ENCODE measurements at places on chromosomes 11 and 22.

GRCh38 chr11:86383041-86383955 is 8.6 kb downstream of the CCDC81 start:
- no peak for DNase-seq

GRCh38 chr11:128884703-128885338 is 6.3 kb upstream of the KCNJ5 start:
- DNase-seq: peak; percentile 52

DNA sequence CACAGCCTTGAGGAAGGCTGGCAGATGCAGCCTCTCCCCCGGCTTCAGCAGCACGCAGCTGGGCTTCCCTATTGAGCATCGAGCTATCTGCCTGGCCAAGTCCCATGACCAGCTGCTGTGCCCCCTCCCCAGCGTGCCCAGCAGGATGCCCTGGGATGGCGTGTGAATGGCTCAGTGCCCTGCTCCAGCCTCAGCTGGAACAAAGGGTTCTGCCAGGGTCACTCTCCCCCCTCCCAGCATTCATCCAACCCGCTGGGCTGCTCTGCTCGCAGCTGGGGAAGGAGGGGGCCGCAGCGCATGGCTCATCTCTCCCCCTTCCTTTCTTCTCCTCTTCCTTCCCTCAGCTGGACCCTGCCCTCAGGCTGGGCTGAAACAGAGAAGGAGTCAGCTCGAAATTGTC is 14.5 kb downstream of the LRP4 start:
- no peak for DNase-seq

DNA sequence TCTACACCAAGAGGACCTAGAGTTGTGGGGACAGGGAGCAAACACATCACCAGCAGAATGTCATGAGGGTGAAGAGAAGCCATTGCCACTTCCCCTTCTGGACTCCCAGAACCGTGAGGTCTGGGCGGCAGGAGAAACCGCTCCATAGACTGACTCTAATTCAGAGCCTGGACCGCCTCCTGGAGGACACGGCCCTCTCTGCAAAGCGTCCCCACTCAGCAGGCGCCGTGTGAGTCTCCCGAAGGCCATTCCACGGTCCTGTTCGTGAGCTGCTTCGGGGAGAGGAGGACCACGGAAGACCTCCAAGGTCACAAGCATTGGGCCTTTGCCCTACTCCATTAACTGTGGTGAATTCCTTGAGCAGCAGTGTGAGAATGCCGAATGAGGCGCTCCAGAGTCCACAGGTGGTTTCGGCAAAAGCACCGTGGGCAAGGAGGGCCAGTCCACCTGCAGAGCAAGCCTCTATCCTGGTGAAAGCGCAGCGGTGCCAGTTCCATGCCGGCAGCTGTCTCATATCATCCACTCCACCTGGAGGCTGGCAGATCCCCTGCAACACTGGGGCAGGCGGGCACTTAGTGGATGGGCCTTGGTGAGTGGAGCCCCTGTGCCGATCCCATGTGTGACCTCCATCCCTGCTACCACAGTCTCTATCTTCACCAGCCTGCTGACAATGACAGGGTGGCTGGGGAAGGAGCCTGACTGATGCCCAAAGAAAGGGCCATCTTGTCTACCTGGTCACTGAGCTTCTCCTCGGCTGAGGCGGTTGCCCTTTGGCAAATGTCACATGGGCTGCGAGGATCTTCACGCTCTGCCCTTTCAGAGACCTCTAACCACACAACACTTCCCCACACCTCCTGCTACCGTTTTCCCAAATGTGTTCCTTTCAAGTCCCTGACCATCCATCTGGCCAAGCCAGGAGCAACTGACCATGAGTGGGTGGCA is 7.5 kb downstream of the C11orf21 start:
- no peak for DNase-seq

- DNase-seq: no peak
Measured at GRCh38 chr11:12003336-12003735, 5.1 kb downstream of the DKK3 start.

DNA sequence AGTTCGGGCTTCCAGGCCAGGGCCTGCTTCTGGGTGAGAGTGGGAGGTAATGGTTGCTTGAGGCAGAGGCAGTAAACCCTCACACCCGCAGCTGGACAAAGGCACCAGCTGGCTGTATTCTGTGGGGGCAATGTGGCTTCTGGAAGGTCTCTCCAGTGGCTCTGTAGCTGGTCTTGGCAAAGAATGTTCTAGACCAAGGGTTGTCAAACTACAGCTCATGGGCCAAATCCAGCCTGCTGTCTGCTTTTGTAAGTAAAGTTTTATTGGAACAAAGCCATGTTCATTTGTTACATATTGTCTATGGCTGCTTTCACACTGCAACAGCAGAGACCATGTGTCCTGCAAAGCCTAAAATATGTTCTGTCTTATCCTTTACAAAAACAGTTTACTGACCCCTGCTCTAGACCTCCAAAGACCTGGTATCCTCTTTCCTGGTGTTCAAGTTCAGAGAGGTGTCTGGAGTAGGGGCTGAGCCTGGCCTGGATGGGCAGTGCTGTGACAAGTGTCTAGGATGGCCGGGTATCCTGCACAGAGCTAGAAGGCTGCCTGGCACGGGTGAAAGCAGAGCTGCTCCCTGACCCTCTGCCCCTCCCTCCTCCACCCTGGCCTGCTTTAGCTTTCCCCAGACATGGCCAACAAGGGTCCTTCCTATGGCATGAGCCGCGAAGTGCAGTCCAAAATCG is 3.4 kb downstream of the TAGLN start:
- DNase-seq: no peak

Data from CD4-positive, alpha-beta T cell (primary cell).